ENCODE measurements at places on chromosomes 11 and 22. TPM values are rescaled to one million over a fixed set of nuclear protein-coding genes. Genes with fewer than 3 reads are reported as not detected.

DNA sequence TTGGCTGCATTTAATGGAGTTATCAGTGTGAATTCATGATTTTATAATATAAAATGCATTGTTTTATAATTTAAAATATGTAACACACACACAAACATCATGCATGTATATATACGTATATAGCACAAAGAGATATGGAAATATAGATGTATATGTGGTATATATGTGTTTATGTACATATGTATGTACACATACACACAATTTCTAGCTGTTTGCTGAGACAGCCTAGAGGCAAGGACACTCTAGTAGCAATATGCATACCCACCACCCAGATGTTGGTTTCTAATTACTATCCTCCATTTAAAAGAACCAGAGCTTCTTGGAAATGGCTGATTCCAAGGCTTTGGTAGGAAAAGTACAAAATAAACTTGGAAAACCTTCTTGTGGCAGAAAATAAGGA is 50.4 kb downstream of the RBFOX2 start:
- no peak overlapping the region for H3K4me3 ChIP-seq
- no peaks in the 10 kb centered on the region for H3K36me3 ChIP-seq
- H3K27ac ChIP-seq = no peak overlapping the region

FOLH1 gene
- not detected for total RNA-seq

GRCh38 chr11:110349138-110349996 is 53.0 kb upstream of the RDX start:
- H3K4me3 ChIP-seq = no peak overlapping the region
- H3K36me3 ChIP-seq = no peaks in the 10 kb centered on the region
- peaks cover 24% of the 10 kb centered on the region for H3K4me1 ChIP-seq
- no peaks in the 10 kb centered on the region for H3K27me3 ChIP-seq

OR51E2 gene
- not detected for total RNA-seq

DNA sequence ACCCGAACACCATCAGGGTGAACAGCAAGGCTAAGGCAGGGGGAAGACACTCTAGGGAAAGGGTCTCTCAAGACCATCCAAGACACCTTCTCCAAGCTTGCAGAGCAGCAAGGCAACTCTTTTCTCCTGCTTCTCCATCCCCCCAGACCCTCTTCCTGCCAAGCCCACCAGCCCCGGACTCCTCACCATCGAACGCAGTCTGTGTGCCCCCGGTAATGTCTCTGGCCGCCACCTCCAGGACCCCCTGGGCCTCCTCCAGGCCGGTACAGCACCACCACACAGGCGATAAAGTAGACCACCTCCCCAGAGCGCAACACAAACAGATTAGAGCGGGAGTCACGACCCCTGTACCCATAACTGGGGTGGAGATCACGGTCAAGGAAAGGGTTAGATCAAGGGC is 3.8 kb downstream of the EML3 start:
- H3K27me3 ChIP-seq = no peaks in the 10 kb centered on the region
- no peak overlapping the region for H3K4me3 ChIP-seq
- H3K4me1 ChIP-seq = peaks cover 30% of the 10 kb centered on the region
- DNase-seq = no peak

DNA sequence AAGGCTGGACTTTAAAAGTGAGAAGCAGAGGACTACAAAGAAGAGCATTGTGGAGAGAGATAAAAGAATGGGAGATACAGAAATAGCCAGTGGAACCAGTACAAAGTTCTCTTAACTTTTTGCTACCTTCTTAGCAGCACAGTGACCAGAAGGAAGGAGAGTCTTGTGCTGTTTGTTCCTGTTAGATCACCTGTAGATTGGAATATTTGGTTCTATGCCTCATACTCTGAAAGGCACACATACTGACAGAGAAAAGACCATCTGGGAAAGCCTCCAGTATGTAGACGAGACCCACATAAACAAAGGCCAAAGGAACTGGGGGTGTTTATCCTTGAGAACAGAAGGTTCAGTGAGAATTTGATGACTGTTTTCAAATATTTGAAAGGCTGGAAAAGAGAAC is 18.7 kb downstream of the RNF141 start:
- no peak overlapping the region for H3K4me3 ChIP-seq
- H3K4me1 ChIP-seq = no peaks in the 10 kb centered on the region
- H3K36me3 ChIP-seq = peaks cover 8% of the 10 kb centered on the region

- no peaks in the 10 kb centered on the region for H3K4me1 ChIP-seq
- no peaks in the 10 kb centered on the region for H3K27me3 ChIP-seq
- H3K27ac ChIP-seq = no peak overlapping the region
- H3K4me3 ChIP-seq = no peak overlapping the region
- no peaks in the 10 kb centered on the region for H3K36me3 ChIP-seq
Measured at GRCh38 chr11:112467721-112468120, 207.1 kb upstream of the PLET1 start.

DNA sequence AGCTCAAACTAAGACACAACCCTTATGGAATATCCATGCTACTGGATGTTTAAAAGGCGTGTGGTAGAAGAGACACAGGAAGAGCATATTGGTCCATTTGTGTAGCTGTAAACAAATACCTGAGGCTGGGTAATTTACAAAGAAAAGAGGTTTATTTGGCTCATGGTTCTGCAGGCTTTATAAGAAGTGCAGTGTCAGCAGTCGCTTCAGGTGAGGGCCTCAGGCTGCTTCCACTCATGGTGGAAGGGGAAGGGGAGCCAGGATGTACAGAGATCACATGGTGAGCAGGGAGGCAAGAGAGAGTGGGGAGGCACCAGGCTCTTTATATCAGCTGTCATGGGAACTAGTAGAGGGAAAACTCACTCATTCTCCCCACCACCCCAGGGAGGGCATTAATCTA is 31.8 kb upstream of the CSNK2A3 start:
- no peak overlapping the region for H3K27ac ChIP-seq
- no peaks in the 10 kb centered on the region for H3K36me3 ChIP-seq
- no peaks in the 10 kb centered on the region for H3K27me3 ChIP-seq
- DNase-seq = no peak
- H3K4me3 ChIP-seq = no peak overlapping the region
- H3K4me1 ChIP-seq = no peaks in the 10 kb centered on the region

GRCh38 chr11:35746356-35747153 is 84.0 kb downstream of the TRIM44 start:
- no peaks in the 10 kb centered on the region for H3K27me3 ChIP-seq
- no peaks in the 10 kb centered on the region for H3K36me3 ChIP-seq
- H3K27ac ChIP-seq = no peak overlapping the region
- no peak overlapping the region for H3K4me3 ChIP-seq

DNA sequence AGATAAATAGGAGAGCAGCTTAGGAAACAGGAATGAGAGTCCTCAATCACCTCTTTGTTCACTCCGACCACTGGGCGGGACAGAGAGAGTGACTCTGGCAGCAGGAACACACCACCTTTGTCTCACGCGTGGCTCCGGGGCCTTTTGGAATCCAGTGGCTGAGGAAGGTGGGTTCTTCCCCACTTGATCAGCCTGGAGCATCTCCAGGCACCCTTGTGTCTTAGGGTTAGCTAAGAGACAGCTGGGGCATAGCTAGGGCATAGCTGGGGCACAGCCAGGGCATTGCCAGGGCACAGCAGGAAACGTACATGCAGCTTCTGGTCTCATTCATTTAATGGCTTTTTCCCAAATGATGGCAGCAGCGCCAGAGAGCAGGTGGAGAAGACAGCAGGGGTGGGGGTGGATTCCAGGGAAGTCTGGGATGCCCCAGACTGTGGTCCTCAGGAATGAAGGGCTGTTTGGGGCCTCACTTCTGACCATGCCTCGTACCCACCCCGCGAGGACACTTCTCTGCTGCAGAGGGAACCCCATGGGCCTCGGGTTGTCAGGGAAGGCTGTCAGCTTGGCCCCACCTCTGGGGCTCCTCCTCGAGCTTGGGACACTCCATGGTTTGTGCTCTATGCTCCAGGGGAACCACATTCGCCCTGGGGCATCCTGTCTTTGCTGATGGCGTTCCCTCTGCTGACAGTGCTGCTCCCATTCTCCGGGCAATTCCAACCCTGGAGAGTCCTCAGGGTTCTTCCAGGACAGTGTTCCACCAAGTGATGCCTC is 30.4 kb upstream of the SHANK2 start:
- H3K4me3 ChIP-seq = no peak overlapping the region
- no peak overlapping the region for H3K27ac ChIP-seq
- H3K36me3 ChIP-seq = no peaks in the 10 kb centered on the region
- H3K27me3 ChIP-seq = no peaks in the 10 kb centered on the region
- no peaks in the 10 kb centered on the region for H3K4me1 ChIP-seq
- DNase-seq = no peak

PNPLA3 gene
- not detected for total RNA-seq

GRCh38 chr22:19629720-19630419 is 84.4 kb upstream of the SEPTIN5 start:
- no peak overlapping the region for H3K27ac ChIP-seq
- peak; percentile 71 for DNase-seq
- peaks cover 4% of the 10 kb centered on the region for H3K4me1 ChIP-seq

DNA sequence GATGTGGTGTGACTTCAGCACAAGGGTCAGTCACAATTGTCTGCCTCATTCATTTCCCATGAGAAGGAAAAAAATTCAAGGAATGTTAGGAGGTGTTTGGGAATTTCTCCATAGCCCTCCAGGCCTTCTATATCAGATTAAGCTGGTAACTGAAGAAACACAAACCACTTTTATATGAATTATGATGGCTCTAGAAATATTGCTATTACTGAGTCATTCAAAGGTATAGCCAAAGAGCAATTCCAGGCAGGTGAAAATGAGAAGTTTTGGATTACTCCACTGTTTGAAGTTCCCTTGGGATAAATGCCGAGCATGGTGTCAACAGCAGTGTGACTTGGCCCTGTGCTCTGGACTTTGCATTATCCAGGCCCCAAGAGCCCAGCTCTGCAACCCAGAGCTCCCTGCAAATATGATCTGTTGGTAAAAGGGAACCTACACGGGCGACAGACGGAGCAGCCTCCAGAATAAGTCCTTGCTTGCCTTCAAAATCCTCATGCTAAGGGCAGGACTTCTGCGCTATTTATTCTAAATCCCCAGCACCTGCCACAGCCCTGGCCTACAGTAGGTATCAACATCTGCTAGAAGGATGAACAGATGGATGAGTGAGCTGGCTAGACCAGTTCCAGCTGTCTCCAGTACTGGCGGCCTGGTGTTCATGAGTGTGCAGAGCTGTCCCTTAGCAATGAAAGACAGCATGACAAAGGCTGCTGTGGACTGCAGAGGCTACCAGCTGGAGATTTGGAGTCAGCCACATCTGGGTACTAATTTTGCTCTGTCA is 67.5 kb upstream of the ZBED5 start:
- no peak overlapping the region for H3K4me3 ChIP-seq
- H3K36me3 ChIP-seq = no peaks in the 10 kb centered on the region
- peaks cover 3% of the 10 kb centered on the region for H3K27me3 ChIP-seq
- no peak overlapping the region for H3K27ac ChIP-seq

GRCh38 chr11:100808904-100809491 is 121.9 kb downstream of the ARHGAP42 start:
- H3K27me3 ChIP-seq = no peaks in the 10 kb centered on the region
- no peaks in the 10 kb centered on the region for H3K4me1 ChIP-seq
- H3K36me3 ChIP-seq = no peaks in the 10 kb centered on the region
- H3K27ac ChIP-seq = no peak overlapping the region
- no peak overlapping the region for H3K4me3 ChIP-seq
- DNase-seq = no peak

LRP4 gene
- total RNA-seq = 0.27 TPM

- H3K4me3 ChIP-seq = no peak overlapping the region
- peaks cover 40% of the 10 kb centered on the region for H3K4me1 ChIP-seq
- no peaks in the 10 kb centered on the region for H3K36me3 ChIP-seq
- H3K27ac ChIP-seq = no peak overlapping the region
Measured at GRCh38 chr11:78201096-78201818, 12.5 kb downstream of the USP35 start.

GRCh38 chr11:92980312-92980711 is 10.9 kb downstream of the MTNR1B start:
- no peaks in the 10 kb centered on the region for H3K36me3 ChIP-seq
- no peaks in the 10 kb centered on the region for H3K27me3 ChIP-seq
- no peak overlapping the region for H3K27ac ChIP-seq
- no peak for DNase-seq
- H3K4me1 ChIP-seq = no peaks in the 10 kb centered on the region

DNA sequence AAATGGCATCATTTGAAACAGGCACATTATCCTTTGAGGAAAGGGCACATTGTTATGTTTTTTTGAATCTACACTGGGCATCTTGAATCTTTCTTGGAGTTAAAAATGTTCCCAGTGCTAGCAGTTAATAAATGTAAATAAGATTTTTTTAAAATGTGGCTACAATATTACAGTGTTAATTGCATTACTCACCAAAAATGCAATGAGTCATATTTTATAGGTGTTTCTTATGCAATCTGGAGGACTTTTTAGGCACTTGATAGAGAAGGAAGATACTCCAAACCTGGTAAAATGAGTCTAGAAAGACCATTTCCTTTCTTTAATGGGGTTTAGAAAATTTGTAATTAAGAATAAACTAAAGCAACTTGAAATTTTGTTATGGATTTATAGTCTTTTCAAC is 238.0 kb downstream of the METTL15 start:
- no peak overlapping the region for H3K4me3 ChIP-seq
- H3K27me3 ChIP-seq = no peaks in the 10 kb centered on the region
- DNase-seq = no peak
- H3K36me3 ChIP-seq = no peaks in the 10 kb centered on the region
- H3K27ac ChIP-seq = no peak overlapping the region

GRCh38 chr11:48001438-48002021 is 21.2 kb downstream of the PTPRJ start:
- H3K4me1 ChIP-seq = peaks cover 96% of the 10 kb centered on the region
- H3K27ac ChIP-seq = peak overlapping the region; percentile 54
- peak; percentile 76 for DNase-seq
- H3K4me3 ChIP-seq = peak overlapping the region; percentile 42
- H3K36me3 ChIP-seq = no peaks in the 10 kb centered on the region
- H3K27me3 ChIP-seq = no peaks in the 10 kb centered on the region

RBMXL2 gene
- total RNA-seq = not detected

GRCh38 chr11:134612140-134613030 is 200.3 kb upstream of the B3GAT1 start:
- H3K36me3 ChIP-seq = no peaks in the 10 kb centered on the region
- no peak overlapping the region for H3K27ac ChIP-seq
- H3K4me1 ChIP-seq = no peaks in the 10 kb centered on the region
- no peak for DNase-seq

CNTF gene
- 2.9 TPM for total RNA-seq

DNA sequence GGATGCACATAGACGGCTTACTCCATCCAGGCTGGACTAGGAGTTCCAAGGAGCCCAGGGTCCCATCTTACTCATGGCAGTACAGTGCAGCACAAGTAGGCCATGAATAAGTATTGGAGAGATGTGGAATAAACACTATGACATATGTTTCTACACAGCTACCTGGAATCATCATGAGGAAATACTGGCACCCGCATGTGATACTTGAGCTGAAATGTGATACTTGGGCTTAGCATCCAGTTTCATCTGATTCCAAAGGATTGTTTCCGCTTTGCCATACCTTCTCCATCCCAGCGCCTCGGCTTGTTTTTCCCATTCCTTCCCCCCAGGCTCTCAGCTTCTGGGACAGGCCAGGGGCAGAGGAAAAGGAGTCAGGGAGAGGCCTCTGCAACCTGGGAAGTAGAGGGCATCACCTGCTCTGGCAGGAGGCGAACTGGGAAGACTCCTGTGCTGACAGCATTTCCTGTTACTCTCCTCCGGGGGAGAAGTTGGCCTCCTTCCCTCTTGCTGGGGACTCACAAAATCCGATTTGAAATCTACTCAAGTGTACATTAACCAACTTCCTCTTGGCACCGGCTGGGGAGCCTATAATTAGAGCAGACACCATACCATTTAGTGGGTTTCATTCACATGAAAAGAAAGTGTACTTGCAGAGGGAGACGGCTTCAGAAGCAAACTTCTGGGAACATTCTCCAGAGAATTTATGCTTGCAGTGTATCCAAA is 187.8 kb downstream of the MIAT start:
- H3K27ac ChIP-seq = no peak overlapping the region
- no peaks in the 10 kb centered on the region for H3K4me1 ChIP-seq
- H3K4me3 ChIP-seq = no peak overlapping the region
